Natural killer cell treated with Interleukin-12 subunit alpha and Interleukin-12 subunit beta and Interleukin-15 and Interleukin-18, amount 100 ng/mL, for 72 hours (primary cell): ENCODE measurements at places on chromosomes 12 and 14. TPM values are rescaled to one million over a fixed set of nuclear protein-coding genes. Genes with fewer than 3 reads are reported as not detected.
A peak's percentile ranks its signal among the peaks of the same experiment; 100 is the strongest.

Gene FICD
- 14.9 TPM for total RNA-seq

Gene CD163
- total RNA-seq = not detected

Gene GNB3
- not detected for total RNA-seq

Gene OTX2
- total RNA-seq = not detected

Gene ZDHHC22
- not detected for total RNA-seq

Gene ALKBH1
- 14.4 TPM for total RNA-seq

Gene SLC2A13
- 9.1 TPM for total RNA-seq

Gene NOVA1
- not detected for total RNA-seq

Gene AICDA
- not detected for total RNA-seq

DNA sequence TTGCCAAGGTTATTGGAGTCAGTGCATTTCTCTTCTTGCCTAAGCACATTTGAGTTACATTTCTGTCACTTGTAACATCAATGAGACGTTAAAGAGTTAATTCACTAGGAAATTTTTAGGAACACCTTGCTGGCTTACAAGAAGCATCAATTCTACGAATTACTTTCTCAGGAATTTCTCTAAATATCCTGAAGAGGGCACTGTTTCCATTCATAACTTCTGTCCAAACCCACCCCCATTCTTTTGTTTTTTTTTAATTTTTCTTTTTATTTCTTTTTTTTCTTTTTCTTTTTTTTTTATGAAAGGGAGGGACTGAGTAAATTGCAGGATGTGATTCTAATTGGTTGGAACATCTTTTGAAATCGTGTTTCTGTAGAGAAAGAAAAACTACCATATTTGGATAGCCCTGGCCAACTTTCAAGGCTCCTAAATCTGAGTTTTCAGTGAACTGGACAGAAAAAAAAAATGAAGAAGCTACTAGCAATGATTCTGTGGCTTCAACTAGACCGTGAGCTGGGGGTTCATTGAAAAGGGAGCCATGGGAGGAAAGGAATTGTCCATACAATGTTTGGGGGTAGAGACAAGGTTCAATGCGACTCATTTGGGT is 285.3 kb downstream of the DAD1 start:
- no peaks in the 10 kb centered on the region for H3K4me1 ChIP-seq
- H3K27me3 ChIP-seq = peaks cover 18% of the 10 kb centered on the region
- H3K27ac ChIP-seq = no peak overlapping the region
- no peaks in the 10 kb centered on the region for H3K36me3 ChIP-seq
- no peak for DNase-seq

DNA sequence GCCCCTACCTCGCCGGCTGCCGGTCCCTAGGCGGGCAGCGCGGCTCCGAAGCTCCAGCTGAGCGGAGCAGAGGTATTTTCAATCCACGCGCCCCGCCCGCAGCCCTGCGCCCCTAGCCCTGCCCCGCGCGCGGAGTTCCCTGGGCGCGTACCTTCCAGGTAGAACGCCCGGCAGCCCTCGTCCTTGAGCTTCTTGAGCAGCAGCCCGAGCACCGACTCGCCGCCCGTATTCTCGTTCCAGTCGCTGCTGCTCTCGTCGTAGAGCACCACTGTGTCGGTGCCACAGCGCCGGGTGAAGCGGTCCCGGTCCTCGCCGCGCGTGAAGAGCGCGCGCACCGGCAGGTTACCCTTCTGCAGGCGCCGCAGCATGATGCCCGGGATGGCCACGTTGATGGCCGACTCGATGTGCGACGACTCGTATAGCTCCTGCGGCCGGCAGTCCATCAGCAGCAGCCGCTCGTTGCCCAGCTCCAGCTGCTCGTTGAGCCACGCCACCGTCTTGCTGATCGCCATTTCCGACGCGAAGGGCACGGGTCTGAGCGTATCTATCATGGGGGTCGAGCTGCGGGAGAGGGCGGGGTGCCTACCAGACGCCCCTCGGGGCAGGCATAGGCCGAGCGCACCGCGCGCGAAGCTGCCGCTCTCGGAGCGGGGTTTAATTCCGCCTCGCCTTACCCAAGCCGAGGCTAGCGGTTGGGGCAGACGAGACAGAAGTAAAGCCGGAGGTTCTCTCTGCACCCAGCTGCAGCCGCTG is 636 bp downstream of the DUSP6 start:
- peak overlapping the region; percentile 86 for H3K4me3 ChIP-seq
- peak; percentile 69 for DNase-seq
- peak overlapping the region; percentile 90 for H3K27ac ChIP-seq
- no peaks in the 10 kb centered on the region for H3K27me3 ChIP-seq
- peaks cover 70% of the 10 kb centered on the region for H3K4me1 ChIP-seq

GRCh38 chr14:105249182-105250007 is 1.1 kb downstream of the BTBD6 start:
- no peaks in the 10 kb centered on the region for H3K27me3 ChIP-seq
- peaks cover 17% of the 10 kb centered on the region for H3K4me1 ChIP-seq
- peak overlapping the region; percentile 73 for H3K4me3 ChIP-seq
- peak overlapping the region; percentile 16 for H3K27ac ChIP-seq

DNA sequence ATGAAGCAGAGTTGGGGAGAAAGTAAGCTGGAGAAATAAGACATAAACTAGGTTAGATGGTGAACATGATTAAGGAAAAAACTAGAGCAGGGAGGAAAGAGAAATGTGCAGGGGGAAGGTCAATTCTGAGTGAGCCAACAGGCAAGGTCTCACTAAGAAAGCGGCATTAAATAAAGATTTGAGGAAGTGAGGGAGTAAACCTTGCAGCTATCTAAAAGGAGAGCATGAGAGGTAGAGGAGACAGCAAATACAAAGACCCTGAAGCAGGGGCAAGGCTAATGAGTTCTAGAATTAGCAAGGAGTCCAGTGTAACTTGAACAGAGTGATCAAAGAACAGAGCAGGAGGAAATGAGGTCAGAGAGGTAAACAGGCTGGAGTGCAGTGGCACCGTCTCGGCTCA is 4.4 kb upstream of the SOCS2 start:
- H3K4me1 ChIP-seq = peaks cover 18% of the 10 kb centered on the region
- H3K27me3 ChIP-seq = no peaks in the 10 kb centered on the region
- DNase-seq = no peak
- H3K4me3 ChIP-seq = peak overlapping the region; percentile 8

DNA sequence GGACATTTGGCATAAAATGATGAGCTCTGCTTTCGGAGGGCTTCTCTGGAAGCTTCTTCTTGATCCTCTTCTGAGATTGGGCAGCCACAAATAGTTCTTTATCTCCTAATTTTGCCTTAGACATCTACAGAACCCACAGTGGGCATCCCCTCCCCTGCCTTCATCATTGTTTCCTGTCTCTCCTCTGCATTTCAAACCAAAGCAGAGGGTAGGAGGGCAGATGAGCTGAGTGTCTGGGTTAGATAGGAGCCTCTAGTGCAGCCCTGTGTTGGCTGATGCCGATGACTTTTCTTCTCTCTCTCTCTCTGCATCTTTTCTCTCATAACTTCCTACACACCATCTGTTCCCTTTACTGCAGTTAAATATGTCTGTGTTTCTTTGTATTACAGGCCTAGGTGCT is 8.5 kb upstream of the IL26 start:
- H3K4me3 ChIP-seq = peak overlapping the region; percentile 1
- DNase-seq = no peak
- peaks cover 10% of the 10 kb centered on the region for H3K36me3 ChIP-seq
- H3K27me3 ChIP-seq = peaks cover 4% of the 10 kb centered on the region
- H3K4me1 ChIP-seq = peaks cover 52% of the 10 kb centered on the region
- peak overlapping the region; percentile 28 for H3K27ac ChIP-seq

DNA sequence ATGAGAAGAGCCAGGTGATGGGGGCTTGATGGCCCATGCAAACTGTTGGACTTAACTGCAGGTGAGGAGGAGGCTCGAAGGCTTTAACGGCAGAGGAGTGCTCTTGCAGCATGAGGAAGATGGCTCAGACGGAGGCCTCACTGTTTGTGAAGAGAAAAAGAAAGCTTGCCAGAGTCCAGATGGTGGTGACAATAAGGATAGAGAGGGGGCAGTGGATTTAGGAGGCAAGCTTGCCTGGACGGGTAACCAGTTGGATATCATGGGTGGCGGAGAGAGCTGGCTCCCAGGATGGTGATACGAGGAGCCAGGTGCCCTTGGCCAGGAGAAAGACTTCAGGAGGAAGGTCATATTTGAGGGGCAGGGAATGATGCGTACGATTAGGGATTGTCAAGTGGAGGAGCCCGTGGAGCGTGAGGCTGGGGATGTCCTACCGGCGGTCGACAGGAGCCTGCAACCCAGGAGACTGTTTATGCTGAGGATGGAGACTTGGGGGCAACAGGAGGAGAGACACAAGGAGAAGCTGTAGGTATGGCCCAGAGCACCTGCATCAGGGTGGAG is 71.8 kb downstream of the CACNA1C start:
- DNase-seq = no peak
- H3K4me3 ChIP-seq = no peak overlapping the region
- H3K36me3 ChIP-seq = no peaks in the 10 kb centered on the region
- H3K4me1 ChIP-seq = no peaks in the 10 kb centered on the region
- H3K27ac ChIP-seq = no peak overlapping the region
- peaks cover 14% of the 10 kb centered on the region for H3K27me3 ChIP-seq

- peaks cover 18% of the 10 kb centered on the region for H3K36me3 ChIP-seq
- no peak for DNase-seq
- no peak overlapping the region for H3K4me3 ChIP-seq
- peaks cover 24% of the 10 kb centered on the region for H3K4me1 ChIP-seq
These were observed 113.7 kb downstream of the DUSP6 start for GRCh38 chr12:89238593-89238992.

GRCh38 chr12:121765573-121765972 is 27.9 kb downstream of the RHOF start:
- no peaks in the 10 kb centered on the region for H3K36me3 ChIP-seq
- no peaks in the 10 kb centered on the region for H3K27me3 ChIP-seq
- no peak overlapping the region for H3K4me3 ChIP-seq

DNA sequence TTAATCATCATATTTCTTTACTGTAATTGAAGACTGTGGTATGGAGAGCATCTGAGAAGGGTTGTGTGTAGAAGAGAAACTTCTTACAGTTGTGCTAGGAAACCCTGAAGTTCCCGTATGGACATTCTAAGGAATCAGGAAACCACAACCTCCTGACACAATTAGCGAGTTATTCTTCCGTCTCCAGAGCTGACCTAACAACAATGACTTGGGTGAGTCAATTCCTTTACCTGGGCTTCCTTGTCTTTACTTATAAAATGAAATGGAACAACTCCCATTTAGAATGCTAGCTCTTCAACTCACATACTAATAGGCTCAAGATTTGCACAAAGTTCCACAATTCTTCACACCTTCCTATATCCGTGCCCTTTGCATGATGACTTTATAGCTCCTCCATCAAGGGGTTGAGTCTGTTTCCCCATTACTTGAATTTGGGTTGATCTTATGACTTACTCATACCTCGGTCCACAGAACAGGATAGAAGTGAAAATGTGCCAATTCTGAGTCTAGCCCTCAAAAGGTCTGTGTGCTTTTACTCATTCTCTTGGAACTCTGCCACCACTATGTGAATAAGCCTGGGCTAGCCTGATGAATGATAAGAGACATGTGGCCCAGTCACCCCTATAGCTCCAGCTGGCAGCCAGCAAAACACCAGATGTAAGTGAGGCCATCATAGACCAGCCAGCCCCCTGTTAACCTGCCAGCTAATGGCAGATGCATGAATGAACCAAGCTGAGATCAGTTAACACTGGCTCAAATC is 459.4 kb downstream of the ETNK1 start:
- no peaks in the 10 kb centered on the region for H3K27me3 ChIP-seq
- H3K36me3 ChIP-seq = no peaks in the 10 kb centered on the region
- H3K4me1 ChIP-seq = no peaks in the 10 kb centered on the region
- H3K27ac ChIP-seq = no peak overlapping the region
- DNase-seq = no peak

GRCh38 chr14:60944204-60944603 is 36.7 kb downstream of the TRMT5 start:
- no peaks in the 10 kb centered on the region for H3K27me3 ChIP-seq
- DNase-seq = no peak
- H3K4me1 ChIP-seq = peaks cover 13% of the 10 kb centered on the region
- H3K27ac ChIP-seq = no peak overlapping the region
- H3K4me3 ChIP-seq = no peak overlapping the region

GRCh38 chr12:52496054-52496453 is 3.0 kb upstream of the KRT6A start:
- peaks cover 25% of the 10 kb centered on the region for H3K27me3 ChIP-seq
- H3K4me1 ChIP-seq = peaks cover 5% of the 10 kb centered on the region
- H3K4me3 ChIP-seq = no peak overlapping the region

DNA sequence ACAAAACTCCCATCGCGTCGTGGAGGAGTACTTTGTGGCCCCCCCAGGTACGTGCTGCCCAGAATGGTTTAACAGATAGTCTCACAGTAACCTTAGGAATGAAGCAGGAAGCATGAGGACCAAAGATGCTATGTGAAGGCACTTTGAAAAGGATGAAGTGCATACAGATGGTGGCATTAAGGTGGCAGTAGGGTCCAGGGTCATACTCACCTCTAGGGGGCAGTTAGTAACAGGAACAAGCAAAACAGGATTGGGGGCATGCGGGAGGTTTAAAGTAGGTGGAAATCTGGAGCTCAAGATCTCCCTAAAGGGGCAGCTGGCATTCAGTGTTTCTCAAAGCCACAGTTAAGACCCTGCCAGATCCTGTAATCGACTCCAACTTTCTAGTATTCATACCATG is 10.9 kb downstream of the GATC start:
- H3K27me3 ChIP-seq = no peaks in the 10 kb centered on the region
- no peak overlapping the region for H3K4me3 ChIP-seq
- no peak for DNase-seq
- peaks cover 11% of the 10 kb centered on the region for H3K4me1 ChIP-seq
- H3K36me3 ChIP-seq = peaks cover 20% of the 10 kb centered on the region

DNA sequence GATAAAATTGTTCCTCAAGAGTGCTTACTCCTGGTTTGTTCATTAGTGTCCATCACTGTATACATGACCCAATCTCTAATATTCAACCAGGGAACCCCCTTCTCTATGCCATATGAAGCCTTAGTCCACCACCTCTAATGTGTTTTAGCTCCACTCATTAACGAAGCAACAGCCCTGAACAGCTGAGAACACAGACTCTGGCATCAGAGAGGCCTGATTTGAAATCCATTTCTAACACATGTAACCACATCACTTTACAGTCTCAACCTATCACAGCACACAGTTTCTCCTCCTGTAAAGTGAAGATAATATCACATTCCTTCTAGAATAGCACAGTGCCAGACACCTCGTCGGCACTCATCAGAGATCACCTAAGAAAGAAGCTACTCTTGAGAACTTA is 64.3 kb downstream of the C2CD5 start:
- no peaks in the 10 kb centered on the region for H3K27me3 ChIP-seq
- H3K36me3 ChIP-seq = peaks cover 16% of the 10 kb centered on the region
- no peak overlapping the region for H3K4me3 ChIP-seq

GRCh38 chr14:40733206-40733605 is 873.5 kb upstream of the LRFN5 start:
- peaks cover 4% of the 10 kb centered on the region for H3K36me3 ChIP-seq
- no peaks in the 10 kb centered on the region for H3K4me1 ChIP-seq
- no peaks in the 10 kb centered on the region for H3K27me3 ChIP-seq
- no peak for DNase-seq
- H3K27ac ChIP-seq = no peak overlapping the region

GRCh38 chr12:22374508-22374907 is 40.0 kb upstream of the ST8SIA1 start:
- DNase-seq = no peak
- H3K27ac ChIP-seq = no peak overlapping the region
- peaks cover 2% of the 10 kb centered on the region for H3K27me3 ChIP-seq
- H3K36me3 ChIP-seq = no peaks in the 10 kb centered on the region
- no peaks in the 10 kb centered on the region for H3K4me1 ChIP-seq

- no peak overlapping the region for H3K4me3 ChIP-seq
- no peaks in the 10 kb centered on the region for H3K36me3 ChIP-seq
- H3K4me1 ChIP-seq = peaks cover 8% of the 10 kb centered on the region
- H3K27me3 ChIP-seq = no peaks in the 10 kb centered on the region
- H3K27ac ChIP-seq = no peak overlapping the region
These were observed 53.2 kb downstream of the TESC start for GRCh38 chr12:117046011-117046369.
